ENCODE measurements at places on chromosomes 12 and 14.

DNA sequence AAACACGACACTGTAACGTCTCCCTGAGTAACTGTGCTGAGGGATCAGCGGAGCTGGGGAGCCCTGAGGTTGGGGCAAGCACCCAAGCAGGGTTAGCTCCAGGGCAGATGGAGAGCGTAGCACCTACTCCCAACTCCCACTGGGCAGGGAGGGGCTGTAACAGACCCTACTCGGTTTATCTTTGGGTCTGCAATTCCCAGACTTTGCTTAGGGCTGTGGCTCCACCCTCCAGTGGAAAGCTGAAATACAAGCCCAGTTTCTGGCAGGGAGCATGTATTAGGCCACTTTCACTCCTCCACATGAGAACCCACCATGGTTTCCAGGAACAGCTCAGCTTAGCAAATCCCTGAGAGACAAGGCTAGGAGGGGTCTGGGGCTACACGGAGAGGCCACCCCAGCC lies 17.3 kb upstream of the TC2N start:
- DNase-seq, result no peak

GRCh38 chr12:31005256-31005943 lies 68.3 kb upstream of the DDX11 start:
- no peak for DNase-seq

GRCh38 chr12:103665971-103666370 lies 78.9 kb downstream of the STAB2 start:
- DNase-seq, result no peak

GRCh38 chr14:65453807-65454480 lies 41.4 kb downstream of the FUT8 start:
- DNase-seq, result no peak

- no peak for DNase-seq
Measured at GRCh38 chr14:100736269-100737180, 9.8 kb downstream of the DLK1 start.

- DNase-seq, result no peak
Measured at GRCh38 chr12:90235642-90236041, 527.0 kb upstream of the ATP2B1 start.

GRCh38 chr14:20848955-20849570 lies 42.1 kb upstream of the RNASE3 start:
- DNase-seq, result no peak

DNA sequence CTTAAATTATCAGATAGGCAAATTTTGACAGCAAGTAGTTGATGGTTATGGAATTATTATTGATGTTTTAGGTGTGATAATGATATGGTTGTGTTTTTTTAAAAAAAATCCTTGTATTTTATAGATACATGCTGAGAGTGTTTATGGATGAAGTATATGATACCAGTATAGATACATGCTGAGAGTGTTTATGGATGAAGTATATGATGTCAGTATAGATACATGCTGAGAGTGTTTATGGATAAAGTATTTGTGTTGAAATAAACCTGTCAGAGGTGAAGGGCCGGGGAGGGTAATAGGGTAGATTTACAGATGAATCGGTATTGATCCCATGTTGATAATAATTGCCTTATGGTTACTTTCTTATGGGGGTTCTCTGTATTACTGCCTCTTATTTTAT lies 6.0 kb upstream of the RFX4 start:
- DNase-seq, result no peak

DNA sequence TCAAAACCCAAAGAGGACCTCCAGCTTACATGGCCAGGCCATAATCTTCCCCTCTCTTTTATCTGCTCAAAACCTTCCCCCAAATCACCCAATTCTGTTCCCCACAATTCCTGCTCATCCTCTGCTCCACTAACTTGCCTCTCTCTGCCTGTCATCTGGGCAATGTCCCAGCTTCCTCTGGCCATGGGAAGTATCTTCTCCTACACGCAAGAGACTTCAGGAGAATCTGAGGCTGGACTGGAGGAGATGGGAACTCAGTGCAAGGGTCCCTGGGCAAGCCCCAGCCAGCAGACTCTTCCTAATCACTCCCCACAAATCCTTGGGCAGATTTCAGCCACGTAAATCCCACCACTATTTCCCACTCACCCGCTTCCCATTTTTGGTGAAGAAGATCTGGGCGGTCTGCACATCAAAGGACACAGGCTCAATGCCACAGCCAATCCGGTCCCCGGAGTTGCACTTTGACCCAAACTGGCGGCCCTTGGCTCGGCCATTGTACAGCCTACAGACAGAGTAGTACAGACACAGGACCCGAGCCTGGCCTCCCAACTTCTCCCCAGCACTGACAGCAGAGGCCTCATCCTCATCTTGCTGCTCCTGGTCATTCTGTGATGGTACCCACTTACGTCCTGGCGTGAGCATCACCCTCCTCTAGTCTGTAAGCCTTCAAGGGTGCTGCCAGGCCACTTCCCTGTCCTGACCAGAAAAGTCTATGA lies 4.7 kb downstream of the SPRYD3 start:
- DNase-seq, result no peak

DNA sequence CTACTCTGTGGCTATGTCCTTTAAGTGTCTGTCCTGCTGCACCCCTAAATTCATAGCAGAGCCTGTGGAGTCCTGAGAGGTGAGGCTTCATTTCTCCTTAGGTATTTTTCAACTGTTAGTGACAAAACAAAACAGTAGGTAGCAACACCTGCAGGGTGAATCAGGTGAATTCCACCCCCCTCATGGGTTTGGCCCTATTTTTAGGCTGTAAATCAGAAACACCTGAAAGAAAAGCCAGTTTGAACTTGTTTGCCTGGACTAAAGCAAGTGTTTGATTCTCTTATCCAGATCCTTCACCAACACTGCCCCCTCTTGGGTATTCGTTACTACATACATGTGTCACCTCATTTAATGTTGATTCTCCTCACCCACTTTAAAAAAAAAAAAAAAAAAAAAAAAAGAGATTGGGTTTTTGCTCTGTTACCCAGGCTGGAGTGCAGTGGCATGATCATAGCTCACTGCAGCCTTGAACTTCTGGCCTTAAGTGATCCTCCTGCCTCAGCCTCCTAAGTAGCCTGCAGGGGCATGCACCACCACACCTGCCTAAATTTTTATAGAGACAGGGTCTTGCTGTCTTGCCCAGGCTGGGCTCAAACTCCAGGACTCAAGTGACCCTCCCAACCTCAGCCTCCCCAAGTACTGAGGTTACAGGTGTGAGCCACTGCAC lies 10.3 kb downstream of the TBPL2 start:
- peak; percentile 67 for DNase-seq

- DNase-seq, result no peak
Measured at GRCh38 chr12:56602239-56602638, 27.9 kb downstream of the BAZ2A start.

DNA sequence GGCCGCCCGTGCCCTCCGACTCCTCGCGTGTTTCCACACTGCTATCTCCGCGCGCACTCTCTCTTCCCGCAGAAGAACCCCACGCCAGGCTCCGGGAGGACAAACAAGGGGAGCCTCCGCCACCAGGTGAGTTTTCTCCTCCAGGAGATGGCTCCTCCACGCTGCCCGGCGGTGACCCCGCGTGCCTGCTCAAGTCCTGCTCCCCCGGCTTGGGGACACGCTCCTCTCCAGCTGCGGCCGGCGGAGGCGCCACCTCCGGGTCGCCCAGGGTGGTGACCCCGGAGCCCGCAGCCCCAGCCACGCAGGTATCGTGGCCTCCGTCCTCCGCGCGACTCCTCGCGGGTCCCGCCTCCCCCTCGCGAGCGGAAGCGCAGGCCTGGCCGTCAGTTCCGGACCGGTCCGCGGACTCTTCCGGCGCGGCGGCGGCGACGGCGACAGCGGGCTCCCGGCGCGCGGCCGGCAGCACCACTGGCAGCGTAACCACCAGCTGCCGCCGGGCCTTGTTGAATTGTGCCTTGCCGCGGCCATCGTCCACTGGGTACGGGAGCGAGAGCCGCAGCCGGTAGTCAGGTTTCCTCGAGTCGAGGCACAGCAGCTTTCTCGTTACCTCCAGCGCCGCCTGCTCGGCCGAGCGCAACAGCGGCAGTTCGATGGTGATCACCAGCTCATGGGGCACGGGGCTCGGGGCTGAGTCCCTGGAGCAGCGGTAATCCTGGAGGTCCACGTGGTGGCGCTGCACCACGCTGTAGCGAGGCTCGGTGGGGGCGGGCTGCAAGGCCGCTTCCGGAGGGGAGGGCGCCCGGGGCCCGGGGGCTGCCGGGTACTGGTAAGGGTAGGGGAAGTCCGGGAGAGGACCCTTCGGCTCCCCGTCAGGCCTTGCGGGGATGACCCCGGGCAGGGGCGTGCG lies 1.2 kb downstream of the DNAAF2 start:
- peak; percentile 96 for DNase-seq

- DNase-seq, result no peak
Measured at GRCh38 chr14:44785096-44785495, 176.7 kb downstream of the KLHL28 start.

GRCh38 chr12:108333898-108334699 lies 5.0 kb downstream of the CMKLR1 start:
- no peak for DNase-seq

DNA sequence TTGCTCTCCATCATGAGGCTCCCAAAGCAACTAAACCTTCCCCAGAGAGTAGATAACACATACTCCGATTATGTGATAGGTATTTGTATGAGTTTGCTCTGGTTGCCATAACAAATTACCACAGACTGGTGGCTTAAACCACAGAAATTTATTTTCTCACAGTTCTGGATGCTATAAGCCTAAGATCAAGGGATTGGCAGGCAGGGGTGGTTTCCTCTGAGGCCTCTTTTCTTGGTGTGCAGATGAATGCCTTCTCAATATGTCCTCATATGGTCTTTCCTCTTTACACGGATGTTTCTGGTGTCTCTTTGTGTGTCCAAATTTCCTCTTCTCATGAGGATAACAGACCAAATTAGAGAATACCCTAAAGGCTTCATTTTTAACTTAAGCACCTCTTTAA lies 285.8 kb upstream of the GRIP1 start:
- DNase-seq, result peak; percentile 43

GRCh38 chr12:70652451-70652850 lies 15.2 kb upstream of the PTPRB start:
- no peak for DNase-seq

DNA sequence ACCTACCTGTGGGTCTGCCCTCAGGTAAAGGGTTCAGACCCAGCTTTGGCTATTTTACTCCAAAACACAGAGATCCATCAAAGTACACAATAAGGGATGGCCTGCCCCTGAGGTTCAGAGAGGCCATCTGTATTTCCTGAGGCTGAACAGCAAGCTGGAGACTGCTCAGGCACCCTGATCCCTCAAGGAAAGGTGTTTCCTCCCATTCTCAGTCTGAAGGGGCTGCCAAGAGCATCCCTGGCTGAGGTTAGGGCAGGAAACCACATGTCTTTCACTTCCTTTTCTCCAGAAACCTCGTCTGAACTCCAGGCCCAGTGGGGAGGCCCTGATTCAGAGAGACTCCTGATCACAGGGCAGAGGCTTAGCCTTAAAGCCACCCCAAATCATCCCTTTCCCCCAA lies 1.5 kb downstream of the RILPL1 start:
- peak; percentile 23 for DNase-seq

DNA sequence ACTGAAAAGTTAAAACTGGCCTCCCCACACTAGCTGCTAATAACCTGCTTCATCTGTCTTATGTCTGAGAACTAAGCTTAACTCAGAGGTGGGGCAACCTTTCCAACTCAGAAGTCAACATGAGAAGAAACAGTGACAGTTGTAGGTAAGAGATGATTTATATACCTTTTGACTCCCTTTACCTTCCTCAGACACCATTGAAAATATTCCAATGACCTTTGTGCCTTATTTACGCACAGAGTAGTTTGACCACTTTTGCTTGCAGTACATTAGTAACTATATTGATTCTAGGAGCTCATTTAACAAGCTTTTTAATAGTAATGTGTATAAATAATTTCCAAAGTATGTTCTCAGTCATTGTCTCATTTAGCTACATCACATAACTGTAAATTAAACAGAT lies 77.6 kb downstream of the ALX1 start:
- DNase-seq, result no peak

GRCh38 chr14:77243853-77244252 lies 27.2 kb downstream of the NGB start:
- no peak for DNase-seq

GRCh38 chr12:43060742-43061141 lies 471.2 kb upstream of the PRICKLE1 start:
- no peak for DNase-seq

DNA sequence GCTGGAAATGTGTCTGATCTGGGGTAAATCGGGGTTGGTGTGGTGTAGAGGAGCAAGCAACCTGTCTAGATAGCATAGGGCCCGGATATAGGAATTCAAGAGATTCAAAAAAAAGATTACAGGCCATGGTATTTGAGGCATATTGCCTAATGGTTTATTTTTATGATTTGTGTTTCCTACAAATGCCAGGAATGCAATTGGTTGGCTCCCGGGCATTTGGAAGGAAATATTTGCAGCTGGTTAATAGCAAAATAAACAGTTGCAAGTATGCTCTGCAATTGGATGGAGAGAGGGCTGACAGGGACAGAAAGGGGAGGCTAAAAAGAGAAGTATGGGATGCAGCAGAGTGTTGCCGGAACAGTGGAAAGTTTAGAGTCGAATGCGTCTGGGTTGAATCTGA lies 315.6 kb upstream of the ATP2B1 start:
- no peak for DNase-seq

DNA sequence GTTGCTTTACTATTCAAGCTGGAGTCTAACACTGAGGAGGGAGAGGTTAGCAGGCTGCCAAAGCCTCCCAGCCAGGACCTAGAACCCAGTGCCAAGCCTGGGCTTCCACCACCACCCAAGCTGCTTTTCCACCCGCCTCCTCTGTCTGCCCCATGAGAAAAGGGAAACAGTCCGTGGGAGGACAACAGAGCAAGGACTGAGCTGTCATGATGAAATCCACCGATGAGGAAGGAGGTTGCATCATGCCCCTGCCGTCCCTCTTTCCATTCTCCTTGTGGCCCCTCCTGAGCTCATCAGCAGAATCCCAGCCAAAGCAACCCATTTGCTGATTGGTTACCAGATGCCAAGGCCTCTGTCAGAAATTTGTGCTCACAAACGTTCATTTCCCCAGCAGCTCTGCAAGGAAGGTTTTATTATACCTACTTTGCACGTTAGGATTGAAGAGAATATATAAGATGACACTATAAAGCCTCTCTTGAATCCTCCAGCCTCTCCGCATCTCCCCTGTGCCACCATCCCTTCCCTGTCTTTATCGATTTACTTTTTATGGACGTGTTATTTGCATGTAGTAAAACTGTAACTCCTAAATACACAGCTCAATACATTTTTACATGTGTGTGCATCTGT lies 6.3 kb upstream of the SERPINA1 start:
- DNase-seq, result no peak

- DNase-seq, result no peak
Measured at GRCh38 chr14:44763356-44763755, 198.4 kb downstream of the KLHL28 start.

GRCh38 chr14:70807898-70808415 lies 1.4 kb downstream of the MAP3K9 start:
- peak; percentile 74 for DNase-seq

Data from CD4-positive, alpha-beta T cell treated with Interleukin-17A for 4 hours (primary cell).